ENCODE measurements at places on chromosomes 5 and 9. TPM values are rescaled to one million over a fixed set of nuclear protein-coding genes. Genes with fewer than 3 reads are reported as not detected.

The CDK7 gene
- total RNA-seq = 27.5 TPM

The NOXA1 gene
- total RNA-seq = 0.53 TPM

The GARIN3 gene
- 0.09 TPM for total RNA-seq

The DOCK8 gene
- total RNA-seq = 389 TPM

The AIF1L gene
- 0.23 TPM for total RNA-seq

The OR13C4 gene
- not detected for total RNA-seq

The NAIP gene
- 7.2 TPM for total RNA-seq

The SLC6A3 gene
- 0.07 TPM for total RNA-seq

All from activated CD8-positive, alpha-beta memory T cell treated with anti-CD3 and anti-CD28 coated beads, Interleukin-2, amount 10 ng/mL, durations not matched to agents 7 days and 5 days (primary cell).